Natural killer cell treated with Interleukin-12 subunit alpha and Interleukin-12 subunit beta and Interleukin-15 and Interleukin-18, amount 100 ng/mL, for 72 hours (primary cell): ENCODE measurements at places on chromosomes 12 and 14.

DNA sequence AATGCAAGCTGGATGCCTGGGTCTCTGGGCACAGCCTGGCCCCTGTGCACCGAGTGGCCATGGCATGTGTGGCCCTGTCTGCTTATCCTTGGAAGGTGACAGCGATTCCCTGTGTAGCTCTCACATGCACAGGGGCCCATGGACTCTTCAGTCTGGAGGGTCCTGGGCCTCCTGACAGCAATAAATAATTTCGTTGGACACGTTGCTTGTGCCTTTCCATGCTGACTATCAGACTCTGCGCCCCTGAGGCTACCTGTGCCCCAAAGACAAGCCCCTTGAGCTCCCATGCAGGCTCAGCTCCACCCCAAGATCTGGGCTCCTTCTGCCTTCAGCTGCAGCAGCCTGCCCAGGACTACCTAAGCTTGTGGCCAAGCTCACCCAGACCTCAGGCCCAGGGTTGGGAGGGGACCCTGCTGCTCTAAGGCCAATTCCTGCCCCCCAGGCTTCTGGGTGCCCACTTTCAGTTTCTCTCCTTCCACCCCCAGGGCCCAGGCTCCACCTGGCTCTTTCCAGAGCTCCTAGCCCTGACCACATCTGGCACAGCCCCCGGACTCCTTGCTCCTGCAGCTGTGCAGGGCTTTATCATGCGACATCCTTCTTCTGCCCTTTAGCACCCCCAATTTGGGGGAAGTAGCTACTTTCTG is 11.8 kb downstream of the SERPINA3 start:
- H3K4me3 ChIP-seq, result no peak overlapping the region
- no peak for DNase-seq
- H3K36me3 ChIP-seq, result peaks cover 1% of the 10 kb centered on the region
- H3K27me3 ChIP-seq, result peaks cover 7% of the 10 kb centered on the region
- H3K4me1 ChIP-seq, result no peaks in the 10 kb centered on the region

DNA sequence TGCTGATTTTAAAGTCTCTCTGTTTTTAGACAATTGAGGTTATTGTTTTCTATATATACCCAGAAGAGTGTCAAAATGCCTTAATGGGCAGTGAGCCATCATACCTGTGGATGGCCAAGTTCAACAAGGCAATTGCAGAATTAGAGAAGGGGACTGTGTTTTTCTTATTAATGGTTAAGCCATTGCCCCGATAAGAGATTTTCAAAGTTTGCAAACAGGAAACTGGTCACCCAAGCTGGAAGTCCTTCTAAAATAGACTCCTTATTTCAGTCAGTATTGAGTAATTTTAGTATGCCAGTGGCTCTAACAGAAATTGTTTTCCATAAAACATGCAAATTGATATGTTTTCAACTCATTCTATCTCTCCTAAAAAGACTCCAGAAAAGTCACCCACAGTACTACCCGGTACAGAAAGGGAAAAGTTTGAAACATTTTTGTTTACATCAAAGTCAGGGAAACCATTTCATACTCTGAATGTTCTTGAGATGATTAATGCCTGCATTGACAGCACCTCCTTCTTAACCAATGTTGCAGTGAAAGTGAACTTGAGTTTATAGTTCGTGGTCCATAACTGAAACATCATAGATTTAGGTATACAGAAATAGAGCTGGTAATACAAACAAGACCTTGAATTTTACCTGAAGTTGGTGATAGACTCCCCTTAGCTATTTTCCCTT is 191.1 kb downstream of the TMX1 start:
- H3K27me3 ChIP-seq, result peaks cover 34% of the 10 kb centered on the region
- H3K27ac ChIP-seq, result no peak overlapping the region
- no peaks in the 10 kb centered on the region for H3K4me1 ChIP-seq
- DNase-seq, result no peak

DNA sequence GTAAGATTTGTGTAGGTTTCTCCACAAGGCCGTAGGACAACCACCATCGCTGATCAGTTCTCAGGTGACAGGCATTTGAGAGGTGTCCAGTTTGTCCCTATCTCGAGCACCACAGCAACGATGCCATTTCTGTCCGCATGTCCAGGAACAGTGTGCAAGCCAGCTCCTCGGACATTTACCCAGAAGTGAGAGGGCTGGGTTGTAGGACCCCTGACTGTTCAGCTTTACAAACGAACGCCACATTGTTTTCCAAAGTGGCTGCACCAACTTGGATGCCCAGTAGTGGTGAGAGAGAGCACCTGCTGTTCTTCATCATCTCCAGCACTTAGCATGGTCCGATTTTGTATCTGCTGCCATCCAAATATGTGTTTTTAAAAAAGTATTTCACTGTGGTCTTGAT is 38.6 kb downstream of the CYP46A1 start:
- peaks cover 15% of the 10 kb centered on the region for H3K27me3 ChIP-seq
- no peak overlapping the region for H3K4me3 ChIP-seq
- H3K4me1 ChIP-seq, result no peaks in the 10 kb centered on the region
- DNase-seq, result no peak
- H3K36me3 ChIP-seq, result no peaks in the 10 kb centered on the region

DNA sequence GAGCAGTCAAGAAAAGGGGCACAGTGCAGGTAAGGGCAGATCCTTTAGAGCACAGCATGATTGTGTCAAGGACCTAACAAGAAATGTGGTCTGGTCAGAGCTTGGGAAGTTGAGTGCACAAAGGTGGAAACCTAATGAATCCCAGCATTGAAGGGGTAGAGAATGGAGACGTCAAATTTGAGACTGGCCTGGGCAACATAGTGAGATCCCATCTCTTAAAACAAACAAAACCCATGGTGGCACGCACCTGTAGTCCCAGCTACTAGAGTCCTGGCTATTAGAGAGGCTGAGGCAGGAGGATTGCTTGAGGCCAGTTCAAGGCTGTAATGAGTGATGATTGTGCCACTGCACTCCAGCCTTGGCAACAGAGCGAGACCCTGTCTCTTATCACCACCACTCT is 37.0 kb upstream of the CCDC88C start:
- no peak overlapping the region for H3K4me3 ChIP-seq
- H3K4me1 ChIP-seq, result no peaks in the 10 kb centered on the region
- peaks cover 10% of the 10 kb centered on the region for H3K36me3 ChIP-seq
- peak overlapping the region; percentile 50 for H3K27ac ChIP-seq

DNA sequence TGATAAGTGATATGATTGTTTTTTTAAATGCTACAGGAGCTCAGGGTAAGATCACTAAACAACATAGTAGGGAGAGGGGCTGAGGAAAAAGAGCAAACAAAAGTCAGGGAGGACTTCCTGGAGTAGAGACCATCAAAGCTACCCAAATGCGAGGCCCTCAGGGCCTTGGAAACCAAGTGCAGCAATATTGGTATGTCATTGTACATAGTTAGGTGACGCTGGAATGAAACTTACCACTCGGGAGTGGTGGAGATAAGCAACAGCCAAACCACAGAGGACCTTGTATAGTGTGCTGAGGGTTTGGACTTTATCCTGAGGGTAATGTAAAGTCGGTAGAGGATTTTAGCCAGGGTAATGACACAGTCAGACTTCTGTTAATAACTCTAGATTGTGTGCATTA is 13.8 kb downstream of the KITLG start:
- DNase-seq, result no peak
- H3K4me1 ChIP-seq, result no peaks in the 10 kb centered on the region
- H3K36me3 ChIP-seq, result no peaks in the 10 kb centered on the region
- no peaks in the 10 kb centered on the region for H3K27me3 ChIP-seq

DNA sequence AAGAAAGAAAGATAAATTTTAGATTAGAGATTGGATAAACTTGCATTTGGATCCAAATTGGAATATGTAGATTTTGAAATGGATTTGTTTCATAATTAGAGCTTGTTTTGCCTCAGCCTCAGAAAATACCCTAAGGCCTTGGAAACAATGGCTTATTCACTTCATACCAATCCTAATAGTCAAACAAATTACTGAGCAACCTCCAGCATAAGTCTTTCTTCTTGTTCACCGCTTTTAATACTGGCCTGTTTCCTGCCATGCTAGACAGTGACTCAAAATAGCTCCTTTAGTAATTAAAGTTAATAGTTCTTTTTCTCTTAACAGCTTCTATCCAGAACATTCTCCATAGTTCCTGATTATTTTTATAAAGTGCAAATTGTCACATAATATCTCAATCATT is 110.9 kb upstream of the DNM1L start:
- H3K27ac ChIP-seq, result no peak overlapping the region
- no peaks in the 10 kb centered on the region for H3K4me1 ChIP-seq
- DNase-seq, result no peak
- H3K4me3 ChIP-seq, result no peak overlapping the region

DNA sequence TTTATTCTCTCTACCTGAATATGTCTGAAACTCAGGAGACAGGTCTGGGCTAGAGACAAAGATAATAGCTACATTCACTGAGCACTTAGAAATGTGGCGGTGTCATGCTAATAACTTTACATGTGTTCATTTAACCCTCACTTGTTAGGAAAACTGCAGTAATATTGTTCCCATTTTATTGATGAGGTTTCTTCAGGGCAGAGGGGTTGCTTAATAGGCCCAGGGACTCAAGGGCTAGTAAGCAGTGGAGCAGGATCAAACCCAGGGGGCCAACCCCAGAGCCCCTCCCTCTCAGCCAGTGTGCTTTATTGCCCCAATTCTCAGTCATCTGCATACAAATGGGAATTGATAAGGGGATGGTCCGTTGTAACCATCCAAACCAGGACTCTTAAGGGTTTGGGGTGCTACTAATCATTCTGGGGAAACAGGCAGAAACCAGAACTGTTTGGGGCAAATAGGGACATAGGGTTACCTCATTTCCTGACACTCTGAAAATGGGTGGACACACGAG is 142.8 kb upstream of the AMIGO2 start:
- H3K4me1 ChIP-seq, result peaks cover 48% of the 10 kb centered on the region
- peaks cover 21% of the 10 kb centered on the region for H3K36me3 ChIP-seq
- no peaks in the 10 kb centered on the region for H3K27me3 ChIP-seq
- peak overlapping the region; percentile 83 for H3K4me3 ChIP-seq
- H3K27ac ChIP-seq, result peak overlapping the region; percentile 90

DNA sequence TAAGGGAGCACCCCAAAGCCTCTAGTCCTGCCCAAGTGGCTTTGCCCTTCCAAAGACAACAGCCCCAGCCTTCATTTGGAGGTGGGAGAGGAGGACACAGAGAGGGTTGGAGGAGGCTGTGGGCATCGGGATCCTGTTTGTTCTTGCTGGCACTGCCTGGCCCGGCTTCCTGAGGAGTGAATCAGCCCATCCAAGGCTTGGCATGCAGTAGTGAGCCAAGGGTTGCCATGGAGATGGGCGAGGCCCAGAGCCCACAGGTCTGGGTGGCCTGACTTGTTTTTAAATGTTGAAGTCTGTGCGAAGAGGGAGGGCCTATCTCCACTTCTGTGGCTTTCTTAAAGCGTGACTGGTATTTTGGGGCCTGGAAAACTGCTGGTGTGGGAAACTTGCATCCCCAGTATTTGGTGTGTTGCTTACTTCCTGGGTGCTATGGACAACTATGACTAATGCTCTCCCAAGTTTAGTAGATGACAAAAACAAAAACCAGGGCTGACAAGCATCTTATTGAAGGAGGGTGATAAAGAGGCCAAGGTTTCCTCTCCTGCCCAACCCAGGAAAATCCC is 15.8 kb downstream of the CD9 start:
- no peak overlapping the region for H3K27ac ChIP-seq
- H3K27me3 ChIP-seq, result no peaks in the 10 kb centered on the region
- no peak overlapping the region for H3K4me3 ChIP-seq
- no peaks in the 10 kb centered on the region for H3K4me1 ChIP-seq
- no peak for DNase-seq
